ENCODE measurements at places on chromosomes 2 and 18. TPM values are rescaled to one million over a fixed set of nuclear protein-coding genes. Genes with fewer than 3 reads are reported as not detected.

The LHCGR gene
- not detected for total RNA-seq

The CRYGD gene
- not detected for total RNA-seq

The ALPP gene
- 0.37 TPM for total RNA-seq

The ID2 gene
- 99.8 TPM for total RNA-seq

The RAD51AP2 gene
- total RNA-seq = not detected

The CCDC93 gene
- total RNA-seq = 13.2 TPM

The DCDC2C gene
- 0.24 TPM for total RNA-seq

All from A549 treated with DMSO at 1 μM for 4 hours (cell line).